A549 treated with GW870086 at 1 μM for 4 hours (cell line): ENCODE measurements at places on chromosomes 3 and 15. TPM values are rescaled to one million over a fixed set of nuclear protein-coding genes. Genes with fewer than 3 reads are reported as not detected.

Gene LRRN1
- not detected in 5 replicates for total RNA-seq

Gene RETNLB
- total RNA-seq: not detected in 5 replicates

Gene SEMA3B
- total RNA-seq: 5.1 to 9.7 TPM (median 7.3 TPM) in 5 replicates

Gene CYP11A1
- total RNA-seq: not detected in 5 replicates

Gene PPM1M
- 4.2 to 4.9 TPM (median 4.3 TPM) in 5 replicates for total RNA-seq

Gene SOX2
- total RNA-seq: 0.36 to 0.66 TPM (median 0.47 TPM) in 5 replicates
